Karpas-422 (cell line): ENCODE measurements at places on chromosomes 6 and 20.

GRCh38 chr6:123398072-123398471, 238.7 kb downstream of the TRDN start:
- no peak for DNase-seq

- peak; percentile 82 for DNase-seq
These were observed 119.6 kb downstream of the SCML4 start for GRCh38 chr6:107704347-107705013.

- DNase-seq: no peak
These were observed 277.0 kb upstream of the SGK1 start for GRCh38 chr6:134594881-134595280.

GRCh38 chr6:118649918-118650581, 1.3 kb downstream of the CEP85L start:
- DNase-seq: no peak

DNA sequence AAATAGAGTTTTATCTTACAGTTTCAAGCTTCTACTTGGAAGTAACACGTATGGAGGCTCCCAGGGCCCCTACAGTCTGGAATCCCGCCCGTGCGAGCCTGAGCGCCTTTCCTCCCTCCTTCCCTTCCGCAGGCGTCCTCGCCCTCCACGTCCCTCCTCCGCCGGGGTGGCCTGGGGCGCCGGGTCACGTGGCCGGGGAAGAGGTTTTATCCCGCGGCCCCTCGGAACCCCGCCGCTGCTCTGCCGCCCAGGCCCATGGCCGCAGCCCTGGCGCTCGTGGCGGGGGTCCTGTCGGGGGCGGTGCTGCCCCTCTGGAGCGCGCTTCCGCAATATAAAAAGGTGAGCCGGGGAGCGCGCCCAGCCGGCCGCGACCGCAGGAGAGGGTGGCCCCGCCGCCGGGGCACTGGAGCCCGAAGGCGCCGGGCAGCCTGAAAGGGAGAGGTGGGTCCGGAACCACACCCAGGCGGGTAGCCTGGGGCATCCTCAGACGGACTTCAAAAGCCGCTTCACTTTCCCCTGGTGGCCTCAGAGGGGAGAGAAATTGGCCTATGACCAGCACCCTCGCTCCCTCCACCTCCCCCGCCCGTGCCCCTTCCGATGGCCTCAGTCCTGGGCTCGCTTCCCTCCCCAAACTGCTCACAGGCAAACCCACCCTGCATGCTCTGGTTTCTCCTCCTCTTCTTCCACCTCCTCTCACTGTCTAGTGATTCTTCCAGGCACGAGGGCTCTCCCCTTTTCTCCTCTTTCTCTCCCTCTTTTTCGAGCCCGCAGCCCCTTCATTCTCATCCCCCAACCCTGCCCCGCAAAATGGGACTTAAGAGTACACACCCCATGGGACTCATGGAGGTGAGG, at the start of gene CLPSL2:
TSS of gene CLPSL2 (plus strand) at position 235 of the 852 bp plus-strand sequence. CDS start at position 256, 21 bp downstream.
- no peak for DNase-seq

- DNase-seq: no peak
These were observed 40.5 kb upstream of the ZNF831 start for GRCh38 chr20:59123011-59123677.

DNA sequence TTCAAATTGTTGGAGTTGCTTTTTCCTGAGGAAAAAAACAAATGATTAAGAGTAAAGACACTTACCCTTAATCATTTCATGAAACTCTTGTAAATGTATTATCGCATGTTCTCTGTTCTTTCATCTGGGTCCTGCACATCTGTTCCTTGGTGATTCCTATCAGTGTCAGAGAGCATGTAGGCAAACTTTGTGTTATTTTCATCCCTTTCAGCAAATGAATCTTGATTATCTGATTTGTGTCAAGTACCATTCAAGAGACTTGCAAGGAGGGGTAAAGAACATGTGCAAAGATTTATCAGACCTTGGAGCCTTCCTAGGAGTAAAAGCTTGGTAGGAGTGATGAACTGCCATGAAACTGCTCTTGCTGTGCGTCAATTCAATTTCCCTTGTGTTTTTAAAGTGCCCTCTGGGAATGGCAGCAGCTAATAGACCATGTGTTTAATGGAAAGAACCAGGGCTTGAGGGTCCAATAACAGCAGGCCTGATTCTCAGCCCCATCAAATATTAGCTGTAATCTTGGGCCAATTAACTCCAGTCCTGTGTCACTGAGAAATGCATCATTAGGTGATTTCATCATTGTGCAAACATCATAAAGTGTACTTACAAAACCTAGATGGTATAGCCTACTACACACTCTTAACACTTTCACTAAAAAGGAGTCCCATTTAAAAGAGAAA, 118.9 kb upstream of the CEP85L start:
- DNase-seq: no peak

GRCh38 chr6:112183271-112183671, 71.1 kb downstream of the LAMA4 start:
- no peak for DNase-seq

DNA sequence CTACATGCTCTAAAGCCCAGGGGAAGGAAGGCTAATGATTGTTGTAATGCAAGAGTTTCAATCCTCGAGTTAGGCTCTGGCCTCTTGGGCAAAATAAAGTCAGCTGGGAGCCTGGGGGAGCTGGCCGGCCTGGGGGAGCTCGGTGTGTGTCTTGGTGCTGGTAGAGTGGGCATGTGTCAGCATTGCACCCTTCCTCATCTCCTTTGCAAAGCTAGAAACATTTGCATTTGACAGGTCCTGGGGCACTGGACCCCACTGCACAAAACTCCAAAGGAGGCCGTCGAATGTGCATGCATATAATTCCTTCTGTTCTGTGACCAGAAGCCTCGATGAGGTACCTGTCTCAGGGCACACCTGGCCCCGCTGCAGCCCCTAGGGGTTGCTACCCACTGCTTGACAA, 74.6 kb upstream of the SLC22A23 start:
- DNase-seq: peak; percentile 37

- DNase-seq: no peak
These were observed 52.1 kb downstream of the FAXC start for GRCh38 chr6:99297415-99297814.

- DNase-seq: no peak
These were observed 44.9 kb upstream of the TLDC2 start for GRCh38 chr20:36830791-36831691.

DNA sequence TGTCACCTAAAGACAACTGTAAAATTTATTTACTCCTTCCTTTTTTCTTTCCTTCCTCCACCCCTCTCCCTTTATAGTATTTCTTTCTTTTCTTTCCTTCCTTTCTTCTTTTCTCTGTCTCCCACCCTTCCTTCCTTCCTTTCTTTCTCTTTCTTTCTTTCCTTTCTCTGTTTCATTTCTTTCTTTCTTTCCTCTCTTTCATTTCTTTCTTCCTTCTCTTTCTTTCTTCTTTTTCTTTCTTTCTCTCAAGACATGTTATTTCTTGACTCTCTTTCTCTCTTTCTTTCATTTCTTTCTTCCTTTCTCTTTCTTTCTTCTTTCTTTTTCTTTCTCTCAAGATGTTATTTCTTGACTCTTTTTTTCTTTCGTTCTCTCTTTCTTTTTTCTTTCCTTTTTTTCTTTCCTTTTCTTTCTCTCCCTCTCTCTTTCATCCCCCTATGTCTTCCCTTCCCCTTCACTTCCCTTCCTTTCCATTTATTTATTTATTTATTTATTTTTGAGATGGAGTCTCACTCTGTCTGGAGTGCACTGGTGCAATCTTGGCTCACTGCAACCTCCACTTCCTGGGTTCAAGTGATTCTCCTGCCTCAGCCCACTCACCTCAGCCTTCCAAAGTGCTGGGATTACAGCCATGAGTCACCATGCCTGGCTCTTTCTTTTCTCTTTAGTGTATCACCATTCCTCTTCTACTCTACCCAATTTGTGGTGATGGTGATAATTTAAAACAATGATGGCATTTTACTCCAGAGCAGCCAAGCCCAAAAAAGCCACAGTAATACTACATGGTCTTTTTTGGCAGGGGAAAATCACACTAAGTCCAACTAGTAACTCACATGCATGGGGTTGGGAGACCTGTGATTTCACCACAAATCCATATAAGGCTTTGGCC, 188.2 kb downstream of the ADGRG6 start:
- DNase-seq: no peak

GRCh38 chr6:157455731-157456523, 74.9 kb downstream of the ZDHHC14 start:
- no peak for DNase-seq

DNA sequence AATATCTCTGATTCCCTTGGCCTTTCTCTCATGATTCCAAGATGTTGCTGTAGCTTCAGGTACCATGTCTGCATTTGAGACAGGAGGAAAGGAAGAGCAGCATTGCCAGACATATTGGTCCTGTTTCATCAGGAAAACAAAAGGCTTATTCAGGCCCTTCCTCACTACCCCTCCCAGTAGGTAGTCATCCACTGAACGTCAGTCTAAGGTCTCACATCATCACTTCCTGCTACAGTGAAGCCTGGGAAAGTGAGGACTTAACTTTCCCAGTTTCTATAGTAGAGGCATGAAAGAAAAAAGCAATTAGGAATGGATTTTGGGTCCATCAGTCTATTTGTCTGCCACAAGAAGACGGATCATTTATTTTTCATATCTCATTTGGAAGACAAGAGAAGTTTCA, 85.7 kb upstream of the SOX4 start:
- DNase-seq: no peak

- no peak for DNase-seq
These were observed 509.8 kb upstream of the SOX4 start for GRCh38 chr6:21083708-21084107.

DNA sequence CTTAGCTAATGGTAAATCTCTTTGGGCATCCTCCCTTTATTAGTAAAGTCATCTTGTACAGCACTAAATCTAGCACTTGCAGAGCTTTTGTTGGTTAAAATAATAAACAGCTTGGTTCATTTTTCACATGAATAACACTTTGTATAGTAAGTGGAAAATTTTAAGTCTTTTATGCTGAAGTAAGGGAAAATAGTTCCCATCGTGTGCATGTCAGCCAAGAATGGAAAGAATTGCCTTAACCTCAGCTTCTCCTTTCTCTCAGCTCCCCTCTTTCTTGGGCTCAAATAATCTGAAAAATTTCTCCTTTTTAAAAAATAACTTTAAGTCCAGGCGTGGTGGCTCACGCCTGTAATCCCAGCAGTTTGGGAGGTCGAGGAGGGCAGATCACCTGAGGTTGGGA, 16.6 kb downstream of the SNRPC start:
- no peak for DNase-seq

GRCh38 chr6:131084982-131085381, 21.9 kb upstream of the EPB41L2 start:
- no peak for DNase-seq

DNA sequence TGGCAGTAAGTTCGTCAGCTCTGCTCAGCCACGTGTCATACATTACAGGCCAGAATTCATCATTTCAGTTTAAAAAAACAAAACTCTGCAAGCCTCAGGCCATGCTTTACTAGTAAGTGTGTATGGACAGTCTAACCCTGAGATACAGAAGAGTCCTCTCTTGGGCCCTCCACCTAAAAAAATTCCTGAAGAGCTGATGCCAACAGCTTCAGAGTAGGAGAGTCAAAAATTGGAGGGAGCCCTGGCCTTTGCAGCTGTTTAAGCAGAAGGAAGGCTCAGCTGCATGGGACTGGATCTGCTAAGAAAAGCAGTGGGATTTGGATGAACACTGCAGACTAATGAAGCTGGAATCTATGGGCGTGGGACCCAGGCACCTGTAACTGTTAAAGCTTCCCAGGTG, 47.2 kb upstream of the FAM8A1 start:
- no peak for DNase-seq

DNA sequence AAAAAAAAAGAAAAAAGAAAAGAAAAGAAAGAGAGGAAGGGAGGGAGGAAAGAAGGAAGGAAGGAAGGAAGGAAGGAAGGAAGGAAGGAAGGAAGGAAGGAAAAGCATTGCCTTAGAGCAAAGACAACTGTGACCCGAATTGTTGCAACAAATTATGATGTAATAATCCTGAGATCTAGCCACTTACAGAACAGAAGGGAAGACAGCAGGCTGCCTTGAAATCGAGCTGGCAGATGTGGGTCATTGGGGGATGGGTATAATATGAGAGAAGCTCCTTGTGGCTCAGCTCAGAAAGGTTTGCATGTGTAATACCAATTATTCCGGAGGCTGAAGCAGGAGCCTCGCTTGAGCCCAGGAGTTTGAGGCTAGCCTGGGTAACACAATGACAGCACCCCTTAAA, 208.1 kb upstream of the PROKR2 start:
- no peak for DNase-seq

DNA sequence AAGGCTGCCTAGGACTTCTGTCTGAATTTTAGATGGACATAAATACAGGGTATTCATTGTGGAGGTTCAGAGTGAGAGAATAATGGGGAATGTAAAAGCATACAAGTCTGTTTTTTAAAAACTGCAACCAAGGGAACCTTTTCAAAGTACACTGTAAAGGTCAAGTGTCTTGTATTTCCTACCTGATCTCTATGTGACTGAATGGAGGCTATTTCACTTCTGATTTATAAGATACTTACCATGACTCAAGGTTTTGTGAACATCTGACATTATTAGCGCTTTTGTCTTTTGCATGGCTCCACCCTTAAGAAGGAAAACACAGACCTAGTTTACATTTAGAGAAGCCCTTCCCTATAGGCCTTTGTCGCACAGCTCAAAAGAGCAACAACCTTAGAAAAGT, 126.5 kb downstream of the ZFAND3 start:
- no peak for DNase-seq

DNA sequence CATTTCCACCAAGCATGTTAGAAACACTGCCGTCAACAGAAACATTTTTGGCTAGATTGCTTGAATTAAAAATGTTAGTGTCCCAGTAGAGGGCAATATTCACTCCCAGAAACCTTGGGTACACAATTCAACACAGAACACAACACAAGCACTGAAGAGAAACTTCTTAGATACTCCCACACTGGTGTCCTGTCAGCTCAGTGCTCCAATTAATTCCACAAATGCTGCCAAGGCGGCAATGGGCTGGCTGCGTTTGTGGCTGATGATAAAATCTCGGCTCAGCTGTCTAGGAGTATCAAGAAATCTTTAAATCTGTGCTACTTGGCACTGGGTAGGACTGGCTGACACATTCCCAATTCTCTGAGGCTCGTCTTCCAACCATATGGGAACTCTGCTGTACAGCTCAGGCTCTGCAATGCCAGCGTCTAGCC, 39.3 kb downstream of the BEND3 start:
- peak; percentile 54 for DNase-seq

GRCh38 chr20:9408422-9409300, 105.7 kb upstream of the LAMP5 start:
- no peak for DNase-seq

- no peak for DNase-seq
These were observed 305.0 kb upstream of the POU3F2 start for GRCh38 chr6:98529364-98529763.

GRCh38 chr6:157716251-157716995, 106.6 kb upstream of the SNX9 start:
- DNase-seq: no peak

- no peak for DNase-seq
These were observed 31.6 kb upstream of the MANEA start for GRCh38 chr6:95545686-95546085.
